ENCODE measurements at places on chromosomes 6 and 20. TPM values are rescaled to one million over a fixed set of nuclear protein-coding genes. Genes with fewer than 3 reads are reported as not detected.

- no peak for DNase-seq
These were observed 33.6 kb downstream of the CDK19 start for GRCh38 chr6:110781522-110782214.

DNA sequence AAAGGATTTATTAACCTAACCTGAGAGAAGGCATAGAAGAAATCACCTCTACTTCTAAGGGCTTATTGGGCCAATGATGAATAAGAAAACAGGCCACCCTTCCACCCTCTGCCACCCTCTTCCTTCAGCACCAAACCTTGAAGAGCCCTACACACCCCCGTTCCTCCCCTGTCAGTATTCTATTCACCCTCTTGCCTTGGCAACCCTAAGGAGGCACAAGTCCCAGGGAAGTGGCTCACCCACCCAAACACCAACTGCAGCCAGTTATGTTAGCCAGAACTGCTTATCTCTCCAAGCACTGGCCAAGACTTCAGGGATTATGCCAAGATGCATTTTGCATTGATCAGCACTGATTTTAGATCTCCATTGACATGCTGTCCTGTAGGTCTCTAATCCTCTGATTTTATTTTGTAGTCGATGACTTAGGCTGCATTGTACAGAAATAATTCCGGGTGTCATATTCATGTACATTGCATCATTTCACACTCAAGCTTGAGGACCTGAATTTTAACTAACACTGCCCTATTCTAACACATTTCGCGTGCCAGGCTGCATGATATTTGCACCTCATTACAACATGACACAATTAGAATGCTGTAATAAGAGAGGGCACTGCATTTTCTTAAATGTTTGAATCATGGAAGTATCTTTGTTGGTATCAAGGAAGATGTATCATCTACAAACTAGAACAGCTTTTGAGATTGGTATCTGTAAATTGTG lies 15.7 kb downstream of the CNKSR3 start:
- no peak for DNase-seq

DNA sequence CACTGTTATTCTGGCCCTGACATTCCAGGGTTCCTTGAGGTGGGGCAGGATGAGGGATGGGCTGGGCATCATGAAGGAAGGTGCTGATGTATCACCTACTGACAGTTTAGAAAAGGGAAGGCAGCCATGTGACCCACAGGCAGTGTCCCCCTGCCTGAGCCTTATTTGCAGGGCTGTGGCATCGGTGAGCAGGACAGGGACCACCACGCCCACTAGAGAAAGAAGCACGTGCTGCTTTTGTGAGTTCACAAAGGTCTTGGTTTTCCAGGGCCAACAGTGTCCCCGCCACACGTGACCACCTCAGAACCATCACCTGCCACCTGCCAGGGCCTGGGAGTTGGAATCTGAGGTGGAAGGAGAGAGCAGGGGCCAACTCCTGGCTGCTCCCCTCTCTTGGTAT lies 43.5 kb upstream of the SCRT2 start:
- DNase-seq, result no peak

SLC17A3 gene
- not detected for total RNA-seq

DNA sequence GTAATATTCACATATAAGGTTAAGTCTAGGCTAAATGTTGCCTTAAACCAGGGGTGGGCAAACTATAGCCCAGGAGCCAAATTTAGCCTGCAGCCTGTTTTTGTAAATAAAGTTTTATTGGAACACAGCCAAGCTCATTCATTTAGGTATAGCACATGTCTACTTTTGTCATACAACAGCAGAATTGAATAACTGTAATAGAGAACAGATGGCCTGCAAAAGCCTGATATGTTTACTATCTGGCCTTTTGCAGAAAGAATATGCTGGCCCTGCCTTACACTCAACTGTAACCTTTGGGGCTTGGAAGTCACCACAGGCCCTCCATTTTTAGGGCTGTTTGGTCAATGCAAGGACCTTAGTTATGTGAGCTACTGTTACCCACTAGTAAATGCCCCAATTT lies 17.7 kb upstream of the BCLAF1 start:
- DNase-seq, result no peak

ULBP2 gene
- total RNA-seq, result 12.2 TPM

GRCh38 chr6:106011476-106011875 lies 74.7 kb upstream of the PRDM1 start:
- no peak for DNase-seq

GRCh38 chr20:63347081-63347741 lies 13.9 kb downstream of the CHRNA4 start:
- no peak for DNase-seq

GRCh38 chr6:161745594-161746141 lies 471.8 kb upstream of the AGPAT4 start:
- DNase-seq, result no peak

GRCh38 chr6:38505826-38506225 lies 133.9 kb downstream of the BTBD9 start:
- DNase-seq, result no peak

WFDC10B gene
- not detected for total RNA-seq

DNA sequence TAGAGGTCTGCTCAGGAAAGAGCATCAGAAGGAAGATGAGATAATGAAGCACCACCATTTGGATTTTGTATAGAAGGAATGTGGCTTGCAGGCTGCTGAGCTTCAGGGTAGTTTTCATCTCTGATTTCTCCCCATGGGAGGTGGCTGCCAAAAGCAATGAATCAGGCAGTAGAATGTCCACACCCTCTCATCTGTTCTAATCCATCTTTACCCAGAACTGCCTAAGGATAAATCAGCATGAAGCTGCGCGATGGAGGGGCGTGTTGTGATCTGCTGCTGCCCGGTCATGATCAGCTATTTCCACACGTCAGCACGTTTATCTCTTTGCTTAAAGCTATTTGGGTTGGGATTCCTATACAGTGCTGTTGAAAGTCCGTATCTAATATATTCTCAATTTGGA lies 295.4 kb downstream of the FOXA2 start:
- no peak for DNase-seq

DNA sequence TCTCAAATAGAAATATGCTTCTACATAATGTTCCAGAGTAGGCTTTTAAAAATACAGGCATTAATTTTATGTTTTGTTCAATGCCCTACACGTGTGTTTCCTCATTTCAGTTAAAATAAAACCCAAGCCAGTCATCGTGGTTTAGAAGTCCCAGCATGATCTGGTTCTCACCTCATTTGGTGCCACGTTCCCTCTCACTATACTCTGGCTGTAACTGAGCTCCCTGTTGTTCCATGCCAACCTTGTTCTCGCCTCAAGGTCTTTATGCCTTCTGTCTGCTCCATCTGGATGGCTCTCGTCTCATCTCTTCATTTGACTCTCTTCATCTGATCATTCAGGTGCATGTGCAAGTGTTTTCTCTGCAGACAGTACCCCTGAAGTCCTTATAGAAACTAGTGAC lies 32.6 kb downstream of the HDGFL1 start:
- no peak for DNase-seq

PPIL6 gene
- total RNA-seq, result 0.29 TPM

DNA sequence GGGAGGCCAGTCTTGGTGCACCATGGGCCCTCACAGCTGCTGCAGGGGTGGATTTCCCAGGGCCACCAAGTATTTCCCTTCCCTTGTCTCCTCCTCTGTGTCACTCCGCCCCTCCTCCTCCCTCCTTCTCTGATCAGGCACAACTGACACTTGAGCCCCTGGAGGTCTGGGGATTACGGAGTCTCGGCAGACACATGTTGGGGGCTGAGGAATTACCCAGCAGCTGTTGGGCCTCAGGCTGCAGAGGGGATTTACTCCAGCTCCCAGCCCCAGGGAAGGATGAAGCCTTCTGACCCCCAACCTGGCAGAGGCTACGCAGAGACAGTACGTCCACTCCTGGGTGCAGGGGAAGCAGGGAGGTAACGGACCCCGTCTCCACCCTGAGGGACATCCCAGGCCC lies 420.5 kb upstream of the SULF2 start:
- no peak for DNase-seq

Measured in SJSA1 (cell line).